ENCODE measurements at places on chromosomes 6 and 20.
A peak's percentile ranks its signal among the peaks of the same experiment; 100 is the strongest.

- no peak for DNase-seq
These were observed 677.6 kb downstream of the KIF16B start for GRCh38 chr20:15895560-15896084.

- no peak for DNase-seq
These were observed 2.0 kb upstream of the SPACA1 start for GRCh38 chr6:88045521-88046136.

GRCh38 chr20:9140162-9140760 is 71.4 kb downstream of the PLCB4 start:
- DNase-seq, result no peak

- no peak for DNase-seq
These were observed 31.5 kb upstream of the EDN3 start for GRCh38 chr20:59268870-59269269.

- DNase-seq, result no peak
These were observed 134.3 kb upstream of the B3GAT2 start for GRCh38 chr6:71091167-71091566.

DNA sequence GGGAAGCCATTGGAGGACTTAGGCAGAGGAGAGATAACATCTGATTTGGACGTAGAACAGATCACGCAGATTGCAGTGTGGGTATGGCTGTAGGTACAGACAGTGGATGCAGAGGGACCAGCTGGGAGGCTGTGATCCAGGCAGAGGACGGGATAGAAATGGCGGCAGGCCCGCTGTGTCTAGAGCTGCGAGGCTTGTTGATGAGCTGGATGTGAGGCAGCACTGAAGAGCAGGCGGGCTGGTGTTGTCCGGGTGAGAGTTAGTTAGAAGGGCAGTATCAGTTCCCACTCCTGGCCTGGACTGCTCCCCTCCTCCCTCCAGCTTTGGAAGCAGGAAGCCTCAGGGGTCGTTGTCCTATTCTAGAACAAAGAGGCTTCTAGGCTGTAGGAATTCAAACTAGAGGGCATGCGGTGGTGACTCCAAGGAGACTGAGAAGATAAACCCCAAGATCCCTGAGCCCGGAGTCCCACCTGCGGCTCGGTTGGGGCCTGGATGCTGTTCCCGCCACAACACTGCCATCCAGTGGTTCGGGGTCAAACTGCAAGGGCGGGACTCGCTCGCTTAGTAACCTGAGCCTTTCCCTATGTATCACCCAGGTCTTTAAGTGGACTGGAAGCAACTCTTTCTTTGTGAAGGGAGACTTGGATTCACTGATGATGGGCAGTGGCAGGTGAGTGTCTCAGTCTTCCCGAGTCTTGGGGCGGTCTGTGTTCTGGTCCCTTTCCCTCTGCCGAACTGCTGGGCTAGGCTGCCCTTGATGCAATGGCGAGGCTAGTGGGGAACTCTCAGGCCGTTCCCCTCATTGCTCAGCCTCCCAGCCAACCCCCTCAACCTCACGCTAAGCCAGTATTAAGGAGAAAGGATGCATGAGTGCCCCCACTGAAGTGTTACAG is 11.2 kb downstream of the TLDC2 start:
- peak; percentile 89 for DNase-seq
